ENCODE measurements at places on chromosomes 11 and 22. TPM values are rescaled to one million over a fixed set of nuclear protein-coding genes. Genes with fewer than 3 reads are reported as not detected.

CCDC89 gene
- 0.23 TPM for total RNA-seq

ATG2A gene
- 28.7 TPM for total RNA-seq

UBQLNL gene
- 0.13 TPM for total RNA-seq

BBOX1 gene
- not detected for total RNA-seq

MS4A5 gene
- total RNA-seq = not detected

DRD2 gene
- total RNA-seq = not detected

DNA sequence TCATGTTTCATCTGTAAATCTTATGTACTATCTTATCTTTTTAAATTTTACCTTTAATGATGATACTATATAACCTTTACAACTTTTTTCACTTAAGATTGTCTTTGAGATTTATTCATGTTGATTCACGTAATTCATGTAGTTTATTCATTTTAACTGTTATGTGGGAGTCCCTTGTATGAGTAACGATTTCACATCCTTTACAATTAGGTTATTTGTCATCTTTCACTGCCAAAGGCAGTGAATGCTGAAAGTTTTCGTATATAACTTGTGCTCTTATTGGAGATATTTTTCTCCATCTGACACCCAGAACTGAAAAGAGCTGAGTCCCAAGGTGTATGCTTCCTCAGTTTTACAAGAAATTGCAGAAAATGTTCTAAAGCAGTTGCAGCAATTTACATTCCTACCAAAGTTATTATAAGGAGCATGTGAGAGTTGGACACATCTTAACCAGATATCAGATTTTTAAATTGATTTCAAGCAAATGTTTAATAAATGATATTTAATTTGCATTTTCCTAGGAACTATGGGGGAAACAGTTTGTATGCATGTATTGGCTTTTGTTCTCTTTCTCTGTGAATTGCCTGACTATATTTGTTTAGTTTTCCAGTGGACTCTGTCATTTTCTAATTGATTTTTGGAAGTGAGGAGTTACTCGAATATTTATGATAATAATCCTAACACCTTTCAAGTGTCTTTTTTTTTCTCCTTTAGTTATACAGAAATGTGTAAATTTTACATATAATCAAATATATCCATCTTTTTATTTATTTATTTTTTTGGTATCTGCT, 6.4 kb downstream of the ARL14EP start:
- DNase-seq = no peak

DNA sequence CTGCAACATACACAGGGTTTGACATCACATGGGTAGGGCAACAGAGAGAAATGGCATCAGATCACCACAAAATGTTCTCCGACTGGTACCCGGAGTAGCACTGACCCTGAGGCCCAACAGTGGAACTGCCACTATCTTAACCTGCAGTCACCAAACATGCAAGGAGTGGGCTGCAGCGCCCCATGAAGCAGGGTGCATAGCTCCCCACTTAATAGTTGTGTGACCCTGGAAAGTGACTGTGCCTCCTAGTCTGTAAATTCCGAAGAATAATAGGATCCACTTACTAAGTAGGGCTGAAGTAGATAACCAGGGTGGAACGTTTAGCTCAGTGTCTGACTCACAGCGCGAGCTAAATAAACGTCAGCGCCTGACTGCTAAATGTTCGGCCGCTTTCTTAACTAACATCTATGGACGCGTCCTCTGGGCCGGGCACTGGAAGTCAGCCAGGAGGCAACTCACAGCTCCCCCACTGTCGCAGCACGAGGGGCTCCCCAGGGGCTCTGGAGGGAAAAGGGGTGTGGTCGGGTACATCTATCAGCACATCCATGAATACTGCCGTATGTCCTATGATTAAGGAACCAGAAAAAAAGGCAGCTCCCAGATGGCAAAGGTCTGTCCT, 777 bp downstream of the LTO1 start:
- peak; percentile 12 for DNase-seq

- peak; percentile 71 for DNase-seq
Observed at GRCh38 chr11:47551086-47551485, 1.8 kb downstream of the CELF1 start.

GRCh38 chr22:48268771-48269552, 1506.5 kb downstream of the TBC1D22A start:
- no peak for DNase-seq

GRCh38 chr22:46025973-46026898, 49.3 kb upstream of the WNT7B start:
- DNase-seq = no peak

Data from OCI-LY7 (cell line).